SJCRH30 (cell line): ENCODE measurements at places on chromosomes 2 and 18. TPM values are rescaled to one million over a fixed set of nuclear protein-coding genes. Genes with fewer than 3 reads are reported as not detected.

Gene FAM124B
- total RNA-seq, result 0.56 and 0.73 TPM in 2 replicates

Gene SERPINB12
- total RNA-seq, result not detected in 2 replicates

Gene FLACC1
- total RNA-seq, result 0.55 and 0.71 TPM in 2 replicates

Gene UGT1A5
- not detected in 2 replicates for total RNA-seq

Gene EN1
- total RNA-seq, result not detected in 2 replicates

Gene KCNJ3
- not detected in 2 replicates for total RNA-seq

Gene ZSCAN30
- 8.1 and 8.4 TPM in 2 replicates for total RNA-seq

DNA sequence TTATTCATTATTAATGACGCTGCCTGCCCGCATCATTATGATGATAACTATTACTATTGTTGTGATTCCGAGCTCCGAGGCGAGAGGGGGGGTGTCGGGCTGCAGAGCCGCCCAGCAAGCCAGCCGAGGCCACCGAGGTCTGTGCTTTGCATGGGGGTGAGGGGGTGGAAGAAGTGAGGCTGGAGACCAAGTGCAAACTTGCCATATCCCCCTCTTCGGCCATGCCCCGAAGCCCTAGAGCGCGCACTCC is 3.6 kb downstream of the BCL11A start:
- peak; percentile 63 for DNase-seq

DNA sequence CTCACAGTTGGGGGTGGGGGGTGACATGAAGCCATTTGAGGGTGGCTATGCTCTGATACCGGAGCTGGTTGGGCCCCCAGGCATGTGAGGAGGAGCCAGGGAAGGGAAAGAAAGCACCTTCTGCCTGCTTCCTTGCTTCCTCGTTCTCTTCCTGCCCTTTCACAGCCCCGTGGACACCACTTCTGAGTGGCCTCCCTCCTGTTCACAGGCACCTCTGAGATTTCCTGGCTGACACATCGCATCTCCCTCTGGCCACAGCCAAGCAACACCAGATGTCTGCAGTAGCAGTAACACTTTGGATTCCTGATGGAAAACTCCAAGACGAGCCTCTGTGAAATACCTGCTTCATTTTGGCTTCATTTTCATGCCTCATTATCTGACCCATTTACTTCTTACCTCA is 64.7 kb upstream of the ST3GAL5 start:
- no peak for DNase-seq

- peak; percentile 89 for DNase-seq
Measured at GRCh38 chr2:136381722-136382633, 264.0 kb upstream of the CXCR4 start.

DNA sequence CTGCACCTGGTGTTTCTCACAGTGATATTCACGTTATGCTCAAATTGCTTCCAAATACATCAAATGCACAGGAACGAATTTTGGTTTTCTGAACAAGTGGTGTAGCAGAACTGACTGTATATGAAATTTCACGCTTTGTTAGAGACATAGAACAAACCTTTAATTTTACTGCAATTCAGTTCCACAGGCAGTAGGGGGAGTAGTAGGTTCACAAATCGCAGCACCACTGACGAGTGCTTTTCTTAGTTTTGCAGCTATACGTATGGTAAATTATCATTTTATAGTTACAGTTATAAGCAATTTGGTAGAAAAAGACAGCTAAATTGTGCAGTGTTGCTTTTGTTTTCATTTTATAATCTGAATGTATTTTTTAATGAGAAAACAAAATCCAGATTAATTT is 113.3 kb downstream of the KIAA1328 start:
- peak; percentile 55 for DNase-seq

DNA sequence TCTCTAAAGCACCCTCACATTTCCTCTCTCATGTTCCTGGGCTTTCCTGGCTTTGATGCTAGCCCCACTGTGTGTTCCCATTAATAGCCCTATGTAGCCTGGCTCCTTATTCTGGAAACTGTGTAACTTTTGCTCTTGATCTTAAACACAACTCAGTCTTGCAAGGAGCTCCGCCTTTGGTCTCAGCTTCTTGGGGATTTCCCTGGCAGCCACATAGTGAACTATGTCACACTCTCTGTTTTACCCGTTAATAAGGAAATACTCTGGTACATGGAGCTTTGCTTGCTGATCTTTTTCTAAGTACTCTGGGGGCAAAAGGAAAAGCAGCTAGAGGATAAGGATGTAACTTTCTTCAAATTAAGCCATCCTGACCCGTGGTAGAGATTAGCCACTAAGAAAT is 259.3 kb downstream of the NEDD4L start:
- no peak for DNase-seq

DNA sequence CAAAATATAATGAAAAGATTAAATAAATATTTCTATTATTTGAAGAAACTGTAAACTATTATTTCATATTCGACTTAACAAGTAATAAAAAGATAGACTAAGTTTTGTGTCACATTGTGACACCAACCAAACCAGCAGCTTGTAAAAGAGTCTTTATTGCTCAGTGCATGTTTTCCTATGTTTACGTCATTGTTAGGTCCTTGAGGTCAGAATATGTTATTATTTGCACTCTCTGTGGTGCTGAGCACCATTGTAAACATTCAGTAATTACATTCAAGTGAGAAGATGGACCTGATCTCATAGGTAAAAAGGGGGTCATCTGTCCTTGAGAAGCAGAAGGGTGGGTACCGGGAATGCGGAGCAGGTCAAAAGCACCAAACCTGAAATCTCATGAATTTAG is 1999.1 kb upstream of the CELF4 start:
- DNase-seq, result no peak

DNA sequence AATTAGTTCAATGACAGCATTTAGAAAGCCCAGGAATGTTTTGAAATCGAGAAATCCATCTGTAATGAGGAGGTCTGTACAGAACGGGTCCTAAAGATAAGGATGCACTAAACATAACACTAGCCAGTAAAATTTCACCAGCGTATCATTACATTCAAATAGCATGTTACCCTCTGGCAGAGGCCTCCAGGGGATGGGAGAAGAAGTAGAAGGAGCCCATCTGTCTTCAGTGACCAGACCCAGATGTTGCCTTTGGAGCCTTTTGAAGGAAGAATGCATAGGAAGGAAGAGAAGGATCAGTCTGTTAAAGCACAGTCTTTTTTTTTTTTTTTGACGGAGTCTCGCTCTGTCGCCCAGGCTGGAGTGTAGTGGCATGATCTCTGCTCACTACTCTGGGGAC is 86.1 kb upstream of the BCL2L11 start:
- DNase-seq, result no peak

GRCh38 chr18:77464917-77465316 is 215.3 kb downstream of the GALR1 start:
- DNase-seq, result no peak

GRCh38 chr18:75200071-75200470 is 8.9 kb downstream of the PTGR3 start:
- DNase-seq, result no peak

GRCh38 chr2:152624805-152625204 is 92.5 kb downstream of the PRPF40A start:
- no peak for DNase-seq

DNA sequence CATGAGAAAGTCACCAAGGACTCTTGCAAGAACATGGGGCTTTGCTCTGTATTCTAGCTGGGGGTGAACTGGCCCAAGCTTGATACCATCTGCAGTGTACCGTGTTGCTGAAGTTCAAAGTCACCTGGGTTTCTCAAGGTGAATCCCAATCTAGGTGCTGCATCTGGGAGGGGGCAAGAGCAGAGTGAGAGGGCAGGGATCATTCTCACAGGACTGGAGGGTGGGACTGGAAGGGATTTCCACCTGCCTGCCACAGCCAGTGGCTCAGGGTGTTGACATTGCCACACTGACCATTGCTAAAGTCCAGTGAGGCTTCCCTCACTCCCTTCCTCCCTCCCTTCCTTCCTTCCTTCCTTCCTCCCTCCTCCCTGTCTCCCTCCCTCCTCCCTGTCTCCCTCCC is 98.7 kb downstream of the MYCN start:
- no peak for DNase-seq

GRCh38 chr2:200586644-200586975 is 796 bp downstream of the AOX1 start:
- DNase-seq, result no peak

GRCh38 chr2:120867290-120868241 is 131.9 kb downstream of the GLI2 start:
- DNase-seq, result peak; percentile 42

DNA sequence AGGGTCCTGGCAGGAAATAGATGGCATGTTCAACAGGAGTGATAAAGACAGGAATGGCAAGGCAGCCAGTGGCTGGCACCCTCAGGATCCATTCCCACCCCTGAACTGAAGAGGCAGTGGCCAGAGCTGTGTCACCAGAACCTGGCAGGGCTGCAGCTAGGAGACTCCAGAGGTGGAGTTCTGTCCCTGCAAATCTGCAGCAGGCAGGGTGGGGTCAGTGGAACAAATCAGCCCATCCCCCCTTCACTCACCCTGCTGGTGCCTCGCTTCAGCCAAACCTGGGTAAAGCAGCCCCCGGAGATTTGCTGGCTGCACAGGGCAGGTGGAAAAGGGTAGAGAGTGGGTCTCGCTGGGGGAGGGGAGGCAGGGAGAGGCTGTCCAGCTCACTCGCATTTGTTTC is 12.7 kb downstream of the INPP5D start:
- DNase-seq, result no peak
